Activated T-cell treated with anti-CD3 and anti-CD28 coated beads, Interleukin-2, amount 50 U/mL, for 24 hours (primary cell): ENCODE measurements at places on chromosomes 1 and 21.

DNA sequence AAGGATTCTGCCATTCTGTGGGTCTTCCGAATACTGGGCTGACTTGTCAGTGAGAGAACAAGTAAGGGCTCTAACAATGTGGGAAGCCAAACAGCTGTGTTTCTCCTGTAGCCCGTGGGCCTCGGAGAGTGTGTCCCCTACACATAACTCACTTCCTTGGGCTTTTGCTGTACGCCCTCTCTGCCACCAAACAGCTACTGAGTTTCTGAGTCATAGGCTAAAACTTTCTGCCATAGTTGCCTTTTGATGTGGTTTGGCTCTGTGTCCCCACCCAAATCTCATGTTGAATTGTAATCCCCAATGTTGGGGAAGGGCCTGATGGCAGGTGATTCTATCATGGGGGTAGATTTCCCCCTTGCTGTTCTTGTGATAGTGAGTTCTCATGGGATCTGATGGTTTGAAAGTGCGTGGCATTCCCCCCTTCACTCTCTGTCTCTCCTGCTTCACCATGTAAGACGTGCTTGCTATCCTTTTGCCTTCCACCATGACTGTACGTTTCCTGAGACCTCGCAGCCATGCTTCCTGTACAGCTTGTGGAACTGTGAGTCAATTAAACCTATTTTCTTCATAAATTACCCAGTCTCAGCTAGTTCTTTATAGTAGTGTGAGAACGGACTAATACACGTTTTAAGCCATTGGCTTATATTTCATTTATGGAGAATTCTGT lies 194.8 kb upstream of the HMCN1 start:
- no peak for DNase-seq

GRCh38 chr1:157092831-157093230 lies 6.8 kb downstream of the ETV3L start:
- no peak for DNase-seq

- DNase-seq: no peak
Observed at GRCh38 chr1:85344256-85344694, 67.8 kb upstream of the BCL10 start.

DNA sequence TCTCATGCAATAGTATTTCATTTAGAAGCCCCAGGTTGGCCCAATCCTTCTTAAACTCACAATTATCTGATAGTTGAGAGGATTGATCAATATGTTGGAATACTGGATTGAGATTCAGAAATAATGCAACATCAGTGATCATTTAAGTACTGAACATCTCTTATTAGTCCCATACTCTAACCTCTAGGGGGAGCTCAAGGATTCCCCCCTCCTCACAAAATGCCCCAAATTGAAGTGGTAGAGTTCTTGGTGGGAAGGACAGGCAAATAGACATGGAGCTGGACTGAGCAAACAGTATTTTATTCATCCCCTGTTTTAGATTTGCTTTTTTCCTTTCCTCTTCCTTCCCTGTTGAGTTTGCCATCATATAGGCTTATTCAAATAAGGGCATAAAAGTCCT lies 62.8 kb downstream of the NGF start:
- DNase-seq: no peak

- DNase-seq: no peak
Observed at GRCh38 chr21:27149034-27149433, 182.1 kb upstream of the ADAMTS5 start.

DNA sequence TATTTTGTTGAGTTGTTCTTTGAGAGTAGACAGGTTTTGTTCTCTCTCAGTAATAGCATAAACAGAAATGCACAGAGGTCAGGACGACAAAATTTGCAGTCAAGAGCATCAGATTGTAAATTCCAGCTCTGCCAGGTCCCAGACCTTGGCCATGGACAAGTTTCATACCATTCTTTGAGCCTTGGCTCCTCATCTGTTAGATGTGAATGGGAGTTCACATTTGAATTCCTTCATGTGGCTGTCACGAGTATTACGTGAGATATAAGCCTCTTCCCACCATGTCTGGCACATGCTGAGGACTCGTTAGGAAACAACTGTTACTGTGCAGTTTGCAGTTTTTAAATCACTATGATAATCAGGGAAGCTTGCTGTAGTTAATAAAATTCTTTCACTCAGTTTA lies 93.2 kb upstream of the KCTD3 start:
- no peak for DNase-seq

DNA sequence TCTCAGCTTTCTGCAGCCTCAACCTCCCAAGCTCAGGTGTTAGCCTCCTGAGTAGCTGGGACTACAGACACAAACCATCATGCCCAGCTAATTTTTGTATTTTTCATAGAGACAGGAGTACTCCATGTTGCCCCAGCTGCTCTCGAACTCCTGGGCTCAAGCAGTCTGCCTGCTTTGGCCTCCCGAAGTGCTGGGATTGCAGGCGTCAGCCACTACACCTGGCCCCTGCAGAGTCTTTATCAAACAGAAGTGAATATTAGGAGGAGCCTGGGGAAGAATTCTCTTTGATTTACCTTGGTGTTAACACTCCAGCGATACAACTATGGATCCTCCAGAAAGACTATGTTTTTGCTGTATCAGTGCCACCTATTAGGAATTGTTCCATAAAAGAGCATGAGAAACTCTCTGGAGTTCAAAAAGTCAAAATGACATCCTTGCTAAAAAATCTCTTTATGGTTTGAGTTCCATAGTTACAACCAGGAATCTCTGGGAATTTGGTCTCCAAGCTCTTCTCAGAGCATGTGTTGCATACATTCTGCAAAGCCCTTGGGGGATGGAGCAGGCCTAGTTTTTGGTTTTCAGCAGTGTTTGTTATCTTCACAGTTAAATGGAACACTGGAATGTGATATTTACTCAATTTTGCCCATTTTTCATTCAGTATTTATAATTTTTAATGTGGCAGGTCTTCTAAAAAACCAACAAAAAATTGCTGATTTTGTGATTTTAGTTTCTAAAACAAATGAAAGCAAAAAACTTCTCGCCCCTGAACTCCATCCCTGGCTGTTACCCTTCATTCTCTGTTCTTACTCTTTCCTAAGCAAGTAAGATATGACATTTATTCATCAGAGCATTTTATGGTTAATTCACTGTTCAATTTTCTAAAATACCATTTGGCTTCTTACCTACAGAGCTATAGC lies 77.3 kb downstream of the OLFML2B start:
- DNase-seq: no peak

- DNase-seq: no peak
Observed at GRCh38 chr1:17639703-17640340, 100.3 kb downstream of the ARHGEF10L start.

- DNase-seq: no peak
Observed at GRCh38 chr1:240586006-240586405, 25.9 kb downstream of the GREM2 start.

GRCh38 chr1:212035835-212036605 lies 472 bp downstream of the DTL start:
- no peak for DNase-seq

DNA sequence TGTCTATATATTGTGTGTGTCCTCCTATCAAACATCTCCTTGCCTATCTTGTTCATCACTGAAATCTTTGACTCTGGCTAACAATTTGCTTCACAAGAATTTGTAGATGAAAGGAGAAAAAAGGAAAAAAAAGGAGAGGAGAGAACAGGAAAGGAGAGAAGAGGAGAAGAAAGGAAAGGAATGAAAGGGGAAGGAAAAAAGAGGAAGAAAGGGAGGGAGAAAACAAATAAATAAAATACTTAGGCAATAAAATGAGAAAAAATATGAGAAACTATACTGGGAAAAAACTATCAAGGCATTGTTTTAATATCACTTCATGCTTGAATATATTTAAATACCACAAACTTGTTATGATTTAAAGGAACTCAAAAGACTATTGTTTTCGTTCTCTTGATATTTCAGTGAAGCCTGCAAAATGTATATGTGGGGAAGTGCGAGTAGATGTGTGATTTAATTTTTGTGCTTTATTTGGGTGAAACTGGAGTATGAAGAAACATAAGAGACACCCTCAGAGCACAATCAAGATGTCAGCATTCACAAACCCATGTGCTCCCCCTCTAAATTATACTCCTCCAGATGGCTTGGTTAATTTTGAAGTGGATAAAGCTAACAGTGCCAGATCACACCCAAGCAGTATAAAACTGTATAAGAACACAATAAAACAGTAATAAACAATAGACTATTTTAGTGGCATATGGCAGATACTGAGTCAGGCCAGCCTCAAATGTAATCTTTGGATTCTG lies 205.7 kb upstream of the SAMSN1 start:
- no peak for DNase-seq

- DNase-seq: no peak
Observed at GRCh38 chr1:203401199-203401877, 50.4 kb upstream of the FMOD start.

- DNase-seq: no peak
Observed at GRCh38 chr1:40344597-40344996, 27.5 kb upstream of the COL9A2 start.

DNA sequence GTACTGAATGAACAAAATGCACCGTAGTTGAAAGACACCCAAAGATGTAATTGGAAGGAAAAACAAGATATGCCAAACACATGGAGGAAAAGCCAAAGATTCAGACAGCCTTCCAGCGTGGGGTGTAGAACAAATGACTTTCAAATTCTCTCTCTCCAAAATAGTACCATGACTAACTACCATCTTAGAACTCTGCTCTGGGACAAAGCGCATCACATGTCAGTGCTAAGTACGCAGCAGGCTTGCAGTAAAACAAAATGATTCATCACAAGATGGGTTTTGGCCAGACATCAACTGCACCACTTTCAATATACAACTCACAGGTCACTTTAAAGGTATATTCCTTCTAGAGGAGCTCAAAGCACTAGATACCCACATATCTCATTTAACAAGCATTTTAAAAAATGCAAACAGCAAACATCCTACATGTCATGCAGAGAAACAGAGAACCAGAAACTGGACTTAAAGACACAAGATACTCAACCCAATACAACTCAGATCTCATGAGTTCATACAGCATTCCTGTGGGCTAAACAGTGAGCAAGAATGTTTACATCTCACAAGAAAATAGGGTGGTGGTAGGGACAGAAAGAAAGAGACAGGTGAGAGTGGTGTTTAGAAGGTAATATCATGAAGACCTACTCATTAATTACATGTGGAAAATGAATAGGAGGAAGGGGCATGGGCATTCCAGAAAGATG lies 75.7 kb downstream of the BCAR3 start:
- no peak for DNase-seq

- DNase-seq: peak; percentile 64
Observed at GRCh38 chr1:30911059-30911954, 2.7 kb upstream of the SDC3 start.

GRCh38 chr1:97114842-97115241 lies 393.3 kb downstream of the PTBP2 start:
- DNase-seq: no peak

GRCh38 chr21:38714039-38714817 lies 91.5 kb upstream of the ETS2 start:
- no peak for DNase-seq

GRCh38 chr1:28830814-28831213 lies 18.8 kb downstream of the OPRD1 start:
- DNase-seq: no peak

- peak; percentile 73 for DNase-seq
Observed at GRCh38 chr1:112674440-112674985, at the start of gene MOV10. Gene MOV10 (plus strand): TSS chr1:112674659. CDS start chr1:112674913, 254 bp downstream.

DNA sequence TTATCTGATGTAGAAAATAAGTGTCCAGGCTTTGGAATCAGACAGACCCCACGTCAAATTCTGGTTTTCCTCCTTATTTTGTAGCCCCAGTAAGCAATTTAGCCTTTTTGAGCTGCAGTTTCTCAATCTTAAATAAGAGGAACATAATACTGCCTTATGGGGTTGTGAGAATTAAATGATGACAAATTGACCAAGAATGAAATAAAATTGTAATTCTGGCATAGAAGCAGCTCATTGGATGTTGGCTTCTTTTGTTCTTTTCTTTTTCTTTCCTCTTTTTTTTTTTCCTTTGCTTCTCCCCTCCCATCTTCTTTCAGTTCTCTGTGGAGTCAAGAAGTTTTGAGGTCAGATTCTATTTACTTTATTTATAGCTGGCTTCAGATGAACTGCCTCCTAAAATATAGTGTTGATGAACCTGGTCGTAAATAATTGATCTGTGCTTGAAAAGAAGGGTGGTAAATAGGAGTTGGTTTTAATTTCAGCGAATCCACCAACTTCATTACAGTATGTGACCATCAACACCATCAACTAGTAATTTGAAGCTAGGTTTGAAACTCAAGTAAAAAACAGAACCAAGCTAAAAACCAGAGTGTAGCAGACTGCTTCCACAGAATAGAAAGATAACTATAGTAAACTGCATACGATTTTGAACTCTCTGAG lies 81.1 kb downstream of the CACHD1 start:
- no peak for DNase-seq

DNA sequence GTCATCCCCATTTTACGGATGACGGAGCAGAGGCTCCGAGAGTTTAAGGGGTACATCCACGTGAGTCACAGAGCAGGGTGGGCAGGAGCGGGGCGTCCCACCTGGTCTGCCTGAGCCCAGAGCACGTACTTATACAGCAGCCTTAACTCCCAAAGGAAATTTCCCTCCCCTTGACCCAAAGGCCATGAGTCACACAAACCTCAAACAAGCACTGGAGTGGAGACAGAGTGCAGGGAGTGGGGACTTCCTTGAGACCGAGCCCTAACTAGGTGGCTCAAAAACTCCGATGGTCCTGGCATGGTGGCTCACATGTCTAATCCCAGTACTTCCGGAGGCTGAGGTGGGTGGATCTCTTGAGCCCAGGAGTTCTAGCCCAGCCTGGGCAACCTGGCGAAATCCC lies 141.6 kb upstream of the KLHDC7A start:
- no peak for DNase-seq

GRCh38 chr1:53176452-53177208 lies 20.0 kb upstream of the CPT2 start:
- no peak for DNase-seq

DNA sequence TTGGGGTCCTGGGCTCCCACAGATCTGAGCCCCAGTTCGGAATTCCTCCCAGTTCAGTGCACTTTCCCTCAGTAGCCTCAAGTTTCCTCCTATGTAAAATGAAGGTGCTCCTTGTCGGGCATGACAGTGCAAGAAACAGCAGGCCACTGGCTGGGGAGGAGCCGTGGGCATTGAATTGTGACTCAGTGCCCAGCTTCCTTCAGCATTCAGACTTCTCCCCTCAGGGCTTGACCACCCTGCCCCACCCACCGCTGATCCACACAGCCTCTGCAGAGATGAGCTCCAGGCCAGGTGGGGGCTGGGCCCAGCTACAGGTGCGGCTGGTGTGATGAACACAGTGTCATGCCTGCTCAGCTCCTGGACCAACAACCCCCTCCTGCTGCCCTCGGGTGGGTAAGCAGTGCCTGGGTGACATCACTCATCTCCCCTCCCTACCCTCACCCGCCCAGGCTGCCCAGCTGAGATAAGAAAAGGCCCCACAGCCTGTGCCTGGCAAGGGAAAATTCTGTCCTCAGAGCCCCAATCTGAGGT lies 4.9 kb downstream of the MOB3C start:
- no peak for DNase-seq

- no peak for DNase-seq
Observed at GRCh38 chr1:197844651-197845050, 57.8 kb upstream of the C1orf53 start.

- DNase-seq: no peak
Observed at GRCh38 chr1:107949467-107950253, 15.3 kb downstream of the VAV3 start.

DNA sequence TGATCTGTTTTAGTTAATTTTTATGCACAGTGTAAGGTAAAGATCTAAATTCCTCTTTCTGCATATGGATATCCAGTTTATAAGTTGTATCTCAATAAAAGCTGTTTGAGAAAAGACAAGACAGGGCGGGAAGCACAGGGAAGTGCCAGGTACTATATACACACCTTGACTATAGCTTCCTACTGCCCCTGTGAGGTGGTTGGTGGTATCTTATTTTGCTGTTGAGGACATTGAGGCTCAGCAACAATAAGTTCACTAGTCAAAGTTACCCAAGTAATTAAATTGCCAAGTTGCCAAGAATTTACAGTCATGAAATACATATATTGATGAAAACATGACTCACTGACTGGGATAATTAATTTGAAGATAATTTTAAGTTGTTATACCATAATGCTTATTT lies 109.1 kb downstream of the CD247 start:
- no peak for DNase-seq
